ENCODE measurements at places on chromosomes 3 and 15.

- no peak for DNase-seq
Observed at GRCh38 chr3:16288664-16289063, 23.7 kb downstream of the OXNAD1 start.

GRCh38 chr15:26083896-26084295 lies 220.8 kb upstream of the ATP10A start:
- no peak for DNase-seq

DNA sequence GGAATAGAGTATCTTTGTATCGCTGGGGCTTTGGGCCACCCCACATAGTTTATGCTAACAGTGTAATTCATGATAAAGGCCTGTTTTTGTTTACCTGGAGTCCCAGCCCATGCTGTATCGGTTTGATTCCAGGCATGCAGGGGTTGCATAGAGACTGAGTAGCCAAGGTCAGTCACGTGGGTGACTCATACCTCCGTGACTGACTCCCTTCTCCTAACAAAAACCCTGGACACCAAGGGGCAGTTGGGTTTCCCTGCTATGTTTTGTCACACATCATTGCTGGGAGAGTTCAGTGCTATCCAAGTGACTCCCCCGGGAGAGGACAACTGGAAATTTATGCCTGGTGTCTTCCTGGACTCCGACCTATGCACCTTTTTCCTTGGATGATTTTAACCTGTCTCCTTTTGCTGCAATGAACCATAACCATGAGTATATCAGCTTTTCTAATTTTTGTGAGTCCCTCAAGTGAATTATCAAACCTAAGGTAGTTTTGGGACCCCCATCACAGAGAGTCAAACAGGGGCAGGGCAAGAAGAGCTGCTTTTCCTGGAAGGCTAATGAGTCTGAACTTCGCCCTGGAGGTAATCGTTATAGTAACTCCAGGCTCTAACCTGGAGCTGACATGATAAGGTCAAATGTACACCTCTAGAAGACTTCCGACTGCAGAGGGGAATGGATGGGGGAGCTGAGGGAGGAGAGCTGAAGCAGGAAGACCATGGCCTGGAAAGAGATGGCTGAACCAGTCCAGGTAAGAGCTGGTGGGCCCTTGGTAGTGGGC lies 57.0 kb downstream of the SRGAP3 start:
- DNase-seq = no peak

DNA sequence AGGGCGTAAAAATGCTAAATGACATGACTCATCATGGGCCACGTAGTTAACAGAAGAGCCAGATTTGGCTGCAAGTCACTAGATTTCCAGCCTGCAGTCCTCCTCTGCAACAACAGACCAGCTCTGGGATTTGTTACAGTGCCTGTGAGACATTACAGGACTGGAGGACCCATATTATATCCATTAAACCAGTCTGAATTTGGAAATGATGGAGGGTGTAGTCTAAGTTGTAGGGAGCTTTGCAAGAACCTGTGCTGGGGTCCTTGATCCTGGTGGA lies 10.8 kb downstream of the ZNF774 start:
- no peak for DNase-seq

- DNase-seq = peak; percentile 40
Observed at GRCh38 chr3:10189557-10190354, 25.0 kb downstream of the IRAK2 start.

GRCh38 chr3:85881833-85882393 lies 923.1 kb downstream of the CADM2 start:
- DNase-seq = no peak

Data from kidney (tissue), 22 donors.